ENCODE measurements at places on chromosomes 4 and X.

DNA sequence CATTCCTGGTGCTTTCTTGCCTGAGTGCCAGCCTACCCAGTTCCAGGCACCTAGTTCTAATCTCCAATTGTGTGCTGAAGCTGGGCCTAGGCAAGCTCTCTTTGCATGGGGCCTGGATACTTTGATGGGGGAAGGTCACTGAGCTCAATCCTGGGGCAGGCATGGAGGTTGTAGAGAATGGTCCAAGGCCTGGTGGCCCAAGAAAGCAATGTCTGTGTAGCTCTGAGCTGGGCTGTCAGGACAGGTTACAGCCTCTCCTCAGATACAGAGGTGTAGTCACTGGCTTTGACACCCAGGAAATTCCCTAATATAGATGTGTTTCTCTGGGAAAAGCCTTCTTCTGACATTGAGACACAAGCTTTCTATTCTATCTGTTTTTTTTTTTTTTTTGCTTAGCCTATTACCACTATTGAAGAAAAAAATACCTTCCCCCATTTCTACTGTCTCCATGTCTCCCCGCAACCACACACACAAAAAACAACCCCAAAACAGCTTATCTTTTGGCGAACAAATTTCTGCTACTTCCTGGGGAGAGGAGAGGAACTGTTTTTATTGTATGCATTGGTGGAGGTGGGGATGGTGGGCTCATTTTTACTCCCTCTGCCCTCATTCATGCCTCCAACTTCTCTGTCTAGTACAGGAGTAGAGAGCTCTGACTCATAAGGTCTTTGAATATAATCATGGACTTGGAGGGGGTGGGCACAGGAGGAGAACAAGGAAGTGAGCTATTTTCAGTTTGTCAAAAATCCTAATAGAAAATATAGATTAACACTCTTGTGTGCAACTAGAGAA lies 66.7 kb upstream of the DHX15 start:
- no peak for DNase-seq

GRCh38 chr4:10180927-10181744 lies 64.5 kb upstream of the WDR1 start:
- peak; percentile 48 for DNase-seq

DNA sequence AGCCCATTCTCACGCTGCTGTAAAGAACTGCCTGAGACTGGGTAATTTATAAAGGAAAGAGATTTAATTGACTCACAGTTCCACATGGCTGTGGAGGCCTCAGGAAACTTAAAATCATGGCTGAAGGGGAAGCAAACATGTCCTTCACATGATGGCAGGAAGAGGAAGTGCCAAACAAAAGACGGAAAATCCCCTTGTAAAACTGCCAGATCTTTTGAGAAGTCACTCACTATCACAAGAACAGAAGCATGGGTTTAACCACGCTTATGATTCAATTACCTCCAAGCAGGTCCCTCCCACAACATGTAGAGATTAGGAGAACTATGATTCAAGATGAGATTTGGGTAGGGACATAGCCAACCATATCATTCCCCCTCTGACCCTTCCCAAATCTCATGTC lies 335.5 kb downstream of the IL15 start:
- peak; percentile 15 for DNase-seq

DNA sequence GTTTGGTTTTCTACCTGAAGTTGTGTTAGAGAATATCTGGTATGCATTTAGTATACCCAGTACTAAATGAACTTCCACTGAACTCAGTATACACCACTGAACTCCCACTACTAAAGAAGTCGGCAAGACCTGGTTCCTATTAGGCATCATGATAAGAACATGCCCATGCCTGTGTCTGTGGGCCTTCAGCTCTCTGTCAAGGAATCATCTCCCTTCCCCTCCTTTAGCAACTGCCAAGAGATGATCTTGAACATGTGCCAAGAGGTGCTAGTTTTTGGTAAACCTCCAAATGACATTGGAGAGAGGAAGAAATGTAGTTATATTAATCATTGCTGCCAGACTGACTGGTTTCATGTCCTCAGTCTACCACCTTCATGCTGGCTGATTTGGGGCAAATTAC lies 113.2 kb downstream of the ATP10D start:
- DNase-seq: no peak

DNA sequence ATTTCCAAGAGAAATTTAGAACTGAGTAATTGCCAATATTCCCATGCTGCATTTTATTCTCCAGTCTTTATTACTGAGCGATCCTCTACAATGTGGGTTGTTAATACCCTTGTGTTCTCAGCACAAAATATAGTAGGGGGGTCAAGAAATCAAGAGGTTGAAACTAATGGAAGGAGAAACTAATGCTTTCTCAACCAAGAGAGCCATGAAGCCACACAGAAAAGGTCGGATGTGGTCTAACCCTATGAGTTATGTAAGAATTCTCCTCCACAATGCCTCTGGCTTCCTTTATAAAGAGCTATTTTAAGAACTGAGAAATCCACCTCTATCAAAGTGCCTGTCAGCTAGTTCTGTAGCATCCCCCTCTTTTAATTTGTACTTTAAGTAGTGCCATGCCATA lies 268.5 kb downstream of the CHIC1 start:
- no peak for DNase-seq
